Muscle of leg (tissue), 16 donors: ENCODE measurements at places on chromosomes 12 and 14.

DNA sequence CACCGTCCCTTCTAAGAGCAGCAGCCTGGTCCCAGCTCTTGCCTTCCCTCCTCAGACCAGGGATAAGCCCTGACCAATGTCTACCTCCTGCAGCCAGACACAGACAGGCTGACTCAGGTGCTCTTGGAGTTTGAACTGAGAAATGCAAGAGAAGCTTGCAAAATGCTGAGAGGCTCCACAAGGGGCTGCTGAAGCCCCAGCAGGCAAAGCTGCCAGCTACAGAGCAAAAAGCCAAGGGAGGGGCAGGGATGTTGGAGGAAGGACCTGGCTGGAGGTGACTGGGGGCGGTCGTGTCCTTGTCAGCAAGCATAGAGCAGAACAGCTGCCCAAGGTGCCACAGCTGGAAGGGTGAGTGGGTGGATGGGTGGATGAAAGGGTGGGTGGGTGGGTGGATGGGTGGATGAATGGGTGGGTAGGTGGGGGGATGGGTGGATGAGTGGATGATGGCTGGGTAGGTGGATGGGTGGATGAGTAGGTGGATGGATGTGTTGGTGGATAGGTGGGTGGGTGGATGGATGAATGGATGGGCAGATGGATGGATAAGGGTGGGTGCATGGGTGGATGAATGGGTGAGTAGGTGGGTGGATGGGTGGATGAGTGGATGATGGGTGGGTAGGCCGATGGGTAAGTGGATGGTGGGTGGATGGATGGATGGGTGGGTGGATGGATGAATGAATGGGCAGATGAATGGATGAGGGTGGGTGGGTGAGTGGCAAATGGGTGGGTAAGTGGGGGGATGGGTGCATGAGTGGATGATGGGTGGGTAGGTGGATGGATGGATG lies 4.0 kb upstream of the INF2 start:
- H3K36me3 ChIP-seq: no peaks in the 10 kb centered on the region
- peaks cover 61% of the 10 kb centered on the region for H3K4me1 ChIP-seq
- no peak overlapping the region for H3K27ac ChIP-seq
- DNase-seq: no peak
- no peaks in the 10 kb centered on the region for H3K27me3 ChIP-seq

DNA sequence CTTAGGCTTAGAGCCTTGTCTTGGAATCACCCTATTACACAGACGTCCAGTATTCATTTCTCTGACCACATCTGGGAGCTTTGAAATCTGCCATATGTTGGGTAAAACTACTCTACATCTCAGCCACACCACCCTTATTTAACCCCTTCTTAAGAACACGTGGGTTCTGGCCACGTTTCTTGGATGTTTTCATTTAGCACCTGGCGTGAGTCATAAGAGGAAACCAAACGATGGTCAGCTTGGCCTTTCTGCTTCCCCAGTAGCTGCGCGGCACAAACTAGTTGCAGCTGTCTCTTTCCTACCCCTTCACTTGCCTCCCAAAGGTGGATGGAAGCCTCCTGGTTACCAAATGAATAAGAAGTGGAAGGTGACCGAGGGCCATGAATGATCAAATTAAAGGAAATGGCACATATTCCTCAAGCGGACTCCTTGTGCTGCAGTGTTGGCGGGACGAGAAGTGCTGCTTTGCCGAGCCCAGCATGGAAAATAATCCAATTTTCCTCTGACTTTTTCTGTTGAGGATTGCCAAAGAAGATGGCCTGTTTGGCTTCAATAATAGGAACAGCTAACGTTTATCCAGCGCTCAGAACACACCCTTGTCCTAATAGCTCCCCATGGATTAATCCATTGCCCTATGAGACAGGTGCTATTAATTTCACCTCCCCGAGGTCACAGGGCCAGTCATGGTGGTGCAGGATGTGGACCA lies 154.1 kb downstream of the ZNF664 start:
- peak; percentile 84 for DNase-seq
- H3K4me3 ChIP-seq: no peak overlapping the region
- H3K27me3 ChIP-seq: peaks cover 4% of the 10 kb centered on the region
- no peaks in the 10 kb centered on the region for H3K36me3 ChIP-seq

- H3K4me1 ChIP-seq: peaks cover 10% of the 10 kb centered on the region
- no peak overlapping the region for H3K27ac ChIP-seq
- no peak overlapping the region for H3K4me3 ChIP-seq
- no peaks in the 10 kb centered on the region for H3K36me3 ChIP-seq
- no peak for DNase-seq
- no peaks in the 10 kb centered on the region for H3K27me3 ChIP-seq
Measured at GRCh38 chr14:81319946-81320345, 80.2 kb downstream of the STON2 start.

GRCh38 chr14:75294649-75295033 lies 16.0 kb downstream of the FOS start:
- H3K27me3 ChIP-seq: no peaks in the 10 kb centered on the region
- no peaks in the 10 kb centered on the region for H3K36me3 ChIP-seq
- H3K27ac ChIP-seq: peak overlapping the region; percentile 98
- peak overlapping the region; percentile 76 for H3K4me3 ChIP-seq
- DNase-seq: no peak

DNA sequence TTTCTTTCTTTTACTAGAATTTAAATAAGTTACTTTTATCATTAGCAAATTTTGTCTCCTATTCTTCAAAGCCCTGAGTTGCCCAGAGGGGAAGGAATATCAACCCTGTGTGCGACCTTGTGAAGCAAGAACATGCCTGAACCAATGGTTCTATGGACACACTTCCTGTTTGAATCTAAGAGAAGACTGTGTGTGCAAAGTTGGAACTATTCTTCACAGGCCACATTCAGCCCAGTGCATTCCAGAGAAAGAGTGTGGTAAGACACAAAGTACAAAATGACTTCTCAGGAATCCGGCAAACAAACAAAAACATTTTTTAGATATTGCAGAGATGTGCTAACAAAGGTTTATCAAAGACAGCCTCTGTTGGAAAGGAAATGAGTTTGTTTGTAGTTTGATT lies 90.8 kb upstream of the PTPRQ start:
- H3K4me1 ChIP-seq: no peaks in the 10 kb centered on the region
- no peak overlapping the region for H3K4me3 ChIP-seq
- no peaks in the 10 kb centered on the region for H3K27me3 ChIP-seq
- DNase-seq: no peak

DNA sequence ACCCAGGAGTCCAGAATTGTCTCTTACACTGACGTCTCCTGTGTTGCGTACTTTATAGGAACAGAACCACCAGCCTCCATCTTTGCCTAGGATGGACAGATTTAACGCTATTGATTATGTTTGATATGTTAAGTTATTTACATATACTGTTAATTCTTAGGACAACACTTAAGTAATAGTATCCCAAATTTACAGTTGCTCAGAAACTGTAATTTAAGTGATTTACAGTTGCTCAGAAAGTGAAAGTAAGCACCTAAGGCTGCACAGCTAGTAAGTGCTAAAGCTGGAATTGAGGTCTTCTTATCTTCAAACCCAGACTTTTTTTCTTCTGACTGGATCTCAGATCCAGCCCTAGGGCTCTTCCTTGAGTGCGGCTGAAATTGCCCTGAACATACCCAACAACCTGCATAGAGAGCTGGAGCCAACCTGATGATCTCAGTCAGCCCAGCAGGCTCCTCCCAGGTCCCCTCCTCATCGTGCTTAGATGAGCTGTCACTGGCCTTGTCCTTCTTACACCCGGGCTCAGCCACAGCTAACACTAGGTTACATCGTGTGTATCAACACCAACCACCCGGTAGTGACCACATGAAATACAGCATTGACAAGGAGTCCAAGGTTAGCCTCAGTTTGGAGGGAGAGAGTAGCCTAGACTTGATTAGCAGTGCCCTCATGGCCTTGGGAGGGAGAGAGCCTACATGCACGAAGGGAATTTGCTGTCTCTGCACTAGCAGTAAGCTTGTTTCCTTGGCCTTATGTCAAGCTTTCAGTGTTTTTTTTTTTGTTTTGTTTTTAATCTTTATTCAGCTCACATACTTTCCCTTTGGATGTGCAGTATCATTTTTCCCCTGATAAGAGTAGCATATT lies 111.1 kb upstream of the ARHGAP5 start:
- peaks cover 42% of the 10 kb centered on the region for H3K4me1 ChIP-seq
- no peaks in the 10 kb centered on the region for H3K27me3 ChIP-seq
- H3K27ac ChIP-seq: no peak overlapping the region
- no peak for DNase-seq
